ENCODE measurements at places on chromosomes 4 and X.

DNA sequence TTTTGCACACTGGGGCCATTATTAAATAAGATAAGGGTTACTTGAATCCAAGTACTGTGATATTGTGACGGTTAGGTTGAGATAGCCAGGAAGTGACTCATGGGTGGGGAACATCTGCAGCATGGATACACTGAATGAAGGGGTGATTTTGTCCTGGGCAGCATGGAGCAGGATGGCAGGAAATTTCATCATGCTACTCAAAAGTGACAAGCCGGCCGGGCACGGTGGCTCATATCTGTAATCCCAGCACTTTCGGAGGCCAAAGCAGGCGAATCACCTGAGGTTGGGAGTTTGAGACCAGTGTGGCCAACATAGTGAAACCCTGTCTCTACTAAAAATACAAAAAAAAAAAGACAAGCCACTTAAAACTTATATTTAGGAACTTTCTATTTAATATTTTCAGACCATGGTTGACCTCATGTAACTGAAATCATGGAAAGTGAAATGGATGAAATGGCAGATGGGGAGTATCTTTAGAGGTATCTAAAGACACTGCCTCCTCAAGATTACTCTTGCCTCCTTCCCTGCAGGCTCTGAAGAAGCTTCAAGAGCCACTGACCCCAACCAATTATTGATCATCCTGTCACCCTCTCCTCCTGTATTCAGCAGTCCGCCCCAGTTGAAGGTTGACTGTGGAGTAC, 3.9 kb upstream of the TRIM60 start:
- no peak for DNase-seq
- H3K27ac ChIP-seq: no peak overlapping the region
- no peaks in the 10 kb centered on the region for H3K27me3 ChIP-seq
- no peaks in the 10 kb centered on the region for H3K36me3 ChIP-seq

DNA sequence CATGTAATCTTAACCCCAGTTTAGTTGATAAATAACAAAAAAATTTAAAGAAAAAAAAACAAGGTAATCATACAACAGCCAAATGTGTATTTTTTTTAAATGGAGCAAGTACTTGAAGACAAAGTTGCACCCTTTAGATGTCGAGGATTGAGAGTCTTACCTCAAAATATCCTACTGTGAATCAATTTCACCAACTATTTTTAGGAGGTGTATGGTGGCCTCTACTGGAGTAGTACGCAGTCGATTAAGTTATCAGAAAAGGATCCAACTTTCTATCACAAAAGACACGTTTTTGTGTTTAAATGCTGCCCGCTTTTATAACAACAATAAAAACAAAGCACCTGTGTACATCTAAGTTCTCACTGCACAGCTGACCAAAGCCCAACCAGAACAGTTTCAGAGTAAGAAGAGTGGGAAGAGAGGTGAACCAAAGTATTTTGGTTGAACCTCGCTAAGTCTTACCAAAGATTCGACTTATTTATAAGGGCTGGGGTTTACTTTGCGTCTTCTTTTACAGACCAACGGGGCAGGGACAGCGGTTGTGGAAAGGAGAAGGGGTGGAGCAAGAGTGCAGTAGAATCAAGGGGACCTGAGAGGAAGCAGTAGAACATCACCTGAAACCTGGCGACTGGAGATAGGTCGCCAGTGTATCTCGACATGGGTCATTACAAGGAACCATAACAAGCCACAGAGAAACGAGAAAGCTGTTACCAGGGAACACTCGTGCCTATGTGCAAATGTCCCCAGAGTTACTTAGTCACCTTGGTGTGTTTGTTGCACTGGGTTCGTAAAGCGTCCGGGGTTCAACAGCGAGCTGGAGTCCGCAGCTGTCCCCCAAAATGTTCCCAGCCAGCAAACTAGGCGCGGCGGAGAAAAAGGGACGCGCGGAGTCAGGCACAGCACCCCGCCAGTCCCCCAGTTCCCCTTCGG, 1.1 kb downstream of the RPS6KA6 start:
- no peak for DNase-seq
- peak overlapping the region; percentile 88 for H3K4me3 ChIP-seq
- H3K27ac ChIP-seq: no peak overlapping the region
- no peaks in the 10 kb centered on the region for H3K27me3 ChIP-seq
- H3K36me3 ChIP-seq: no peaks in the 10 kb centered on the region

DNA sequence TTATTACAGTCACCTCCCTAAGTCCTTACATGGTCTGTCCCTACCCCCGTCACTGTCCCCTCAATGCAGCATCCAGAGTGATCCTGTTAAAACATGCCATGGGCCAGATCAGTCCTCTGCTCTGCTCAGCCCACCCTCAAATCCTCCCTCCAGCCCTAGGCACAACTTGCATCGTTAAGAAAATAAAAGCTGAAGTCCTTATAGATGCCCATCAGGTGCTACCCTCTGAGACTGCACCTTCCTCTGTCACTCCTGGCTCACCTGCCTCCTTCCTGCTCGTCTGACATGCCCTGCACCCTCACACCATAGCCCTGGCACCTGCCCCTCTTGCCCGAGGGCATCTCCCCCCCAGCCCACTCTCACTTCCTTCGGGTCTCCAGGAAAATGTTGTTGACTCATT, 4.1 kb downstream of the STK32B start:
- H3K4me3 ChIP-seq: no peak overlapping the region
- no peaks in the 10 kb centered on the region for H3K36me3 ChIP-seq
- peaks cover 17% of the 10 kb centered on the region for H3K27me3 ChIP-seq
- no peak overlapping the region for H3K27ac ChIP-seq
- DNase-seq: no peak

DNA sequence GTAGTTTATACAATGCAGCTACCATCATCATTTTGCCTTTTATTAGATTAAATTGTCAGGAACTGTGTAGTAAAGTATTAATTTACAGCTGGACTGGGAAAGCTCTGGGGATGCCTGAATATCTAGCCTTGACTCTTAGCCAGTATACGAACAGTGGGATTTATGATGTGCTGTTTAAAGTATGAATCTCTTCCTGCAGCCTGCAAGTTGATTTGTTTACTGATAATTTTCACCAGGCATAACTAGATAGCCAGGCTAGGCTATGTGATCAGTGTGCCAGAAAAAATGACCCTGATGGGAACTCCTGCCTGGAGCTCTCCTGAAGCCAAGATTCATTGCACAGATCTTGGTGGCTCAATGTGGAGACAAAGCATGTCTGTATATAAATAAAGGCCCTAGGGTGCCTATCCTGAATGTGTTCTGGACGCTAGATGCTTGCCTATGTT, 119.2 kb downstream of the SCLT1 start:
- H3K36me3 ChIP-seq: no peaks in the 10 kb centered on the region
- H3K27ac ChIP-seq: no peak overlapping the region
- no peaks in the 10 kb centered on the region for H3K4me1 ChIP-seq
- no peak for DNase-seq
- H3K27me3 ChIP-seq: no peaks in the 10 kb centered on the region

DNA sequence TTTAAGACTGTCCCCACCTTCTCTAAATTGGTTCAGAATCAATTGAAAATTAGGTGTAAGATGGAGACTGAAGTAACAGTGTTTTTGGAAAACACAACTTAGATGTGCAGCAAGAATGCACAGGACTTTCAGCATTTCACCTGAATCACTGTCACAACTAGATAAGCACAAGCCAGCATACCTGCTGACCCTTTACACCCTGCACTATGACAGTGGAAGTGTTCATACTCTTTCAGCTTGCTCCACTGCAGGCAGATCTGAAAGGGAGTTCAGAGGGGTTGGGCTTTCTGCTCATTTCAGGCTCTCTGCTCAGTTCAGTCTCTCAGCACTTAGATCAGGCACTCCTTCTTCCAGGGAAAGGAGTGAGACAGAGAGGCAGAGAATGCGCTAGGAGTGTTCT, 22.8 kb downstream of the DCUN1D4 start:
- no peaks in the 10 kb centered on the region for H3K27me3 ChIP-seq
- no peak for DNase-seq
- H3K27ac ChIP-seq: no peak overlapping the region
- H3K4me1 ChIP-seq: peaks cover 5% of the 10 kb centered on the region
- H3K36me3 ChIP-seq: peaks cover 8% of the 10 kb centered on the region

DNA sequence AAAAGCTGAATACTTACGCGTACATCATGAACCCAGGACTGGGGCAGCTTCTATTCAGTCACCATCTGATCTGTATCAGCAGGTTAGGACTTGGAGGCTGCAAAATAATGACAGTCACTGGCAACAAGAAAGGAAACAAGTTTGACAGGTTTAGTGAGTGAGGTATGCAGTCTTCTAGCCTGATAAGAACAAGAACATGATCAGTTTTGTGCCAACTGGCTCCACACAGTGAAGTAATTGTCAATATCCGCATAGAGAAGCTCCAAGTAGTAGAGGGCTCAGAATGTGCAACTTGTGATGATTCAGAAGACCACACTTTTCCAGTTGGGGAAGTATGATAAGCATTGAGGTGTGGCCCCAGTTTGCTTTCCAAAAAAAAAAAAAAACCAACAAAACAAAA, at the start of gene TMPRSS11F:
TMPRSS11F (minus strand) TSS at position 77 of the 400 bp plus-strand sequence; CDS start at position 28, 49 bp downstream.
- H3K27ac ChIP-seq: no peak within 1 kb of the TSS
- no peak for DNase-seq
- no peak within 1 kb of the TSS for H3K4me3 ChIP-seq
- H3K27me3 ChIP-seq: no peaks in the 10 kb centered on the region
- H3K4me1 ChIP-seq: no peaks in the 10 kb centered on the region

DNA sequence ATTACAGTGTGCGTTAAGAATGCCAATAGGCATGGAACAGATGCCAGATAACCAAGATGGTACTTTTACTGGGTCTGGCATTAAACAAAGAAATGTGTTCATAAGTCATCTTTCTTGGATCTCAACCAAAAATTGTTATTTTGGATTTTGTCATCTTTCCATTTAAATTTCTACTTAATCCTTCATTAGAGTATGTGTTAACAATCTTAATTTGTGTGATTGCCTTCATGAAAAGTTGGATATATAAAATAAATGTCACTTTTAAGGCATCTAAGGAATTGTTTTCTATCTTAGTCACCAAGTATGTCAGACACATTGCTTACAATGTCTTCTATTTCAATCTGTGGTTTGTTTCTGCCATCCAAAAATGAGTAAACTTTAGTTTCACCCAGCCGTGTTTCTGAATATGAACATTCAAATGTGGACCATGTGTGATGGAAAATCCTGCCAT, 87.5 kb downstream of the PALLD start:
- no peaks in the 10 kb centered on the region for H3K4me1 ChIP-seq
- no peaks in the 10 kb centered on the region for H3K36me3 ChIP-seq
- DNase-seq: no peak
- no peak overlapping the region for H3K4me3 ChIP-seq

DNA sequence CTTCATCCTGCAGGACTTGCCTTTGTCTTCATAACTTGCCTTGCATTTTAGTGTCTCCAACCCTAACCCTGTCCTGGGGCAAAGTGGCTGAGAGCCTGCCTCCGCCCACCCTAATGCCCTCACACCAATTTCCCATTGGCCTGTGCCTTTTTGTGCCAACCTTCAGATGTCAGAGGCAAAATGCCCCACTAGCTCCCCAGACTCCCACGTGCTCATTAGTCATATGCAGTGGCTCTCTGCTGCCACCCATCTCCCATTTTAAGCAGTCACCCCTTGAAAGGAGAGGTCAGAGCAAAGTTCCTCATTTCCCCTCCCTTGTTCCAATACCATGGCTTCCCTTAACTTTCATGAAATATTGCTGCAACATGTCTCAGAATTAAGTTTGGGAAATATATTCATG, 74.8 kb upstream of the PASD1 start:
- H3K36me3 ChIP-seq: no peaks in the 10 kb centered on the region
- no peak for DNase-seq
- H3K27me3 ChIP-seq: no peaks in the 10 kb centered on the region

GRCh38 chr4:10160281-10160856, 43.8 kb upstream of the WDR1 start:
- no peaks in the 10 kb centered on the region for H3K27me3 ChIP-seq
- DNase-seq: no peak
- no peaks in the 10 kb centered on the region for H3K4me1 ChIP-seq
- no peak overlapping the region for H3K4me3 ChIP-seq
- no peak overlapping the region for H3K27ac ChIP-seq
- H3K36me3 ChIP-seq: no peaks in the 10 kb centered on the region

DNA sequence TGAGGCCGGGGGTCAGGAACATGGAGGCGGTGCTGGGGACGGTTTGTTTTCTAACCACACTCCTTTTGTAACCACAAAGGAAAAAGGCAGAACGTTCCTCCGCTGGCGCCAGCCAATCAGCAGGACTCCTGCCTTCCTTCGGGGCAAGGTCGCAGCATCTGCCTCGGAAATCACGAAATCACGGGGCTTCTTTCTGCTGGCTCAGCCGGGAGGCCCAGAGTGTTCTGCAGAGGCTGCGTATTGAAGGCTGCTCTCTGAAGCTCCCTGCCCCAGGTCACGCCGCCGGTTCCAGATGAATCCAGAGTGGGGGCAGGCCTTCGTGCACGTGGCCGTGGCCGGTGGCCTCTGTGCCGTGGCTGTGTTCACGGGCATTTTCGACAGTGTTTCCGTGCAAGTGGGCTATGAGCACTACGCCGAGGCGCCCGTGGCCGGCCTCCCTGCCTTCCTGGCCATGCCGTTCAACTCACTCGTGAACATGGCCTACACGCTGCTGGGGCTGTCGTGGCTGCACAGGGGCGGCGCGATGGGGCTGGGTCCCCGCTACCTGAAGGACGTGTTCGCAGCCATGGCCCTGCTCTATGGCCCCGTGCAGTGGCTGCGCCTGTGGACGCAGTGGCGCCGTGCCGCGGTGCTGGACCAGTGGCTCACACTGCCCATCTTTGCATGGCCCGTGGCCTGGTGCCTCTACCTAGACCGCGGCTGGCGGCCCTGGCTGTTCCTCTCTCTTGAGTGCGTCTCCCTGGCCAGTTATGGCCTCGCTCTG, 9.4 kb downstream of the TMEM187 start:
- H3K36me3 ChIP-seq: no peaks in the 10 kb centered on the region
- H3K4me3 ChIP-seq: no peak overlapping the region
- peaks cover 2% of the 10 kb centered on the region for H3K4me1 ChIP-seq

DNA sequence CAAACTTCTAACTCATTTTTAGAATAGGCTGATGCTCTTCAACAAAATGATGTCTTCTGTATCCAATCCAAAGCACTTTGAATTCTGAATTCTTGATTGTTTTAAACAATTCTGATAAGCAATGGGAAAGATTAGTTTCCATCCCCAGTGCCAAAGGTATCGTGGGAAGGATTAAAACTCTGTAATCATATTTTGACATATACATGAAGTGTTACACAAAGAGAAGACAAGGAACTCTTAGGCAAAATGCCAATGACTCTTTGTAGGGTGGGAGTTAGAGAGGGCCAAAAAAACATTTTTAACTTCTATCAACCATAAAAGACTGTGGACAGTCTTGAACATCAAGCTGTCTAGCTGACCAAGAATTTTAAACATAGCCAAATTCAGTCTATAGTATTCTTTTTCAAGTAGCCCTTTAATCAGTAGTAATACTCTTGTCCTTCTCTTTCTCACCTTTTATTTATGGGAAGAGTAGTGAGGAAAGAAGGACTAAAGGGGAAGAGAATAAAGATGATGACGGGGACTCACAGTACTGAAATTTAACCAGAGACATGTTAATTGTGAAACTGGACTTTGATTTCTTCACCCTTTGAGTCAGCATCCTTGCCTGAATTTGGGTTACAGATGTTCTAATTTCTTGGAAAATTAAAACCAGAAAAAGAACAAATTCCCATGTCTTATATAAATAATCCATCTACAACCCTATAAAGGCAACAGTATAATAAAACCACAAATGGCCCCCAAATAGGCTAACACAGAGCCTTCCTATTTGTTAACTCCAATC, 51.8 kb upstream of the VEGFD start:
- H3K36me3 ChIP-seq: no peaks in the 10 kb centered on the region
- no peaks in the 10 kb centered on the region for H3K27me3 ChIP-seq
- DNase-seq: no peak
- no peak overlapping the region for H3K27ac ChIP-seq
- H3K4me3 ChIP-seq: no peak overlapping the region

Data from iPS DF 6.9 (cell line).